Kidney (tissue), 22 donors: ENCODE measurements at places on chromosomes 12 and 14. TPM values are rescaled to one million over a fixed set of nuclear protein-coding genes. Genes with fewer than 3 reads are reported as not detected.

The OR6C2 gene
- total RNA-seq, result not detected

DNA sequence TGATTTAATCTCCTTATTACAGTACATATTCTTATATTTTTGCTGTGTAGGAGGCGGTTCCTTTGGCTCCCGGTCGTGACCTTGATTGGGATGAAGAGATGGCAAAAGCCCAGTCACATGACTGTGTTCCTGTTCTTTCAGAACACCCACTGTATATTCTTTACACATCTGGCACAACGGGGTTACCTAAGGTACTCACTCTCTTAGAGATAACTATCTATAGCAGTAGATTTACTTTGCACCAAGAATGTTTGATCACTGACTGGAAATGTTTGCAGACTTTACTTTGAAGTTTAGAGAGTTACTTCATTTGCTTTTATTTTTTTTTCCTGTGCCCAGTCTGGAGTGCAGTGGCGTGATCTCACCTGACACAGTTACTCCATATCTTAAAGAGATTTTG lies 65.2 kb downstream of the ACSS3 start:
- DNase-seq, result peak; percentile 7

DNA sequence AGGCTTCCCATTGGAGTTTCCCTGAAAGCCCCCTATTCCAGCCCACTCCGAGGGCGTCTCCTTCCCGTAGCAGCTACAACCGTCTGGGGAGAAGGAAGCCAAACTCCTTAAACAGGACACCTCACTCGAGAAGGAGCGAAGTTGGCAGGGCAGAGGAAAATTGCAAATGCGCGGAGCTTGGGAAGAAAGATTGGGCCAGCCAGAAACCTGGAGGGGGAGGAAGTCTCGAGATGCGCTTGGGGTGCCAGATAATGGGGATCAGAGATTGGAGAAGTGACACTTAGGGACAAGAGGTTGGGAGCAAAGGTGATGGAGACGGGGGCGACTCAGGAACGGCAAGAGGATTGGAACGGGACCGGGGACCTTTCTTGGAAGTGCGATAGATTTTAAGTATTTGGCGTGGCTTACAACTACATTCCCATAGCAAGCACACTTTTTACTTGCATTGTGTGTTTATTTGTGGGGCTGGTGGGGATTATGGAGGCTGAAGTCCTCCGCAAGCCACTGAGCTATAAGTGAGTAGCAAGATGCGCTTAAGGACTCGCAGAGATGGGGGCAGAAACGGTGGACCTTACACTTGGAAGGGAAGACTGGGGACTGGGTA lies 926 bp downstream of the HRK start:
- no peak for DNase-seq

- no peak for DNase-seq
These were observed 62.8 kb downstream of the TSHR start for GRCh38 chr14:81018251-81018650.

GRCh38 chr14:99664058-99664936 lies 19.4 kb downstream of the HHIPL1 start:
- DNase-seq, result no peak

GRCh38 chr12:94074980-94075629 lies 73.3 kb upstream of the PLXNC1 start:
- peak; percentile 52 for DNase-seq

GRCh38 chr14:90545966-90546751 lies 149.3 kb downstream of the CALM1 start:
- peak; percentile 72 for DNase-seq

GRCh38 chr14:61640158-61641136 lies 54.9 kb upstream of the HIF1A start:
- DNase-seq, result peak; percentile 54

The CAPZA3 gene
- not detected for total RNA-seq

The PLD4 gene
- total RNA-seq, result 3.2 TPM
